Activated CD4-positive, alpha-beta T cell treated with anti-CD3 and anti-CD28 coated beads, Interleukin-2, amount 10 ng/mL, durations not matched to agents 24 days and 14 days (primary cell): ENCODE measurements at places on chromosomes 11 and 22. TPM values are rescaled to one million over a fixed set of nuclear protein-coding genes. Genes with fewer than 3 reads are reported as not detected.

GRCh38 chr22:27886843-27887151 lies 32.3 kb downstream of the PITPNB start:
- no peak for DNase-seq

The TRPC6 gene
- not detected in 2 replicates for total RNA-seq

DNA sequence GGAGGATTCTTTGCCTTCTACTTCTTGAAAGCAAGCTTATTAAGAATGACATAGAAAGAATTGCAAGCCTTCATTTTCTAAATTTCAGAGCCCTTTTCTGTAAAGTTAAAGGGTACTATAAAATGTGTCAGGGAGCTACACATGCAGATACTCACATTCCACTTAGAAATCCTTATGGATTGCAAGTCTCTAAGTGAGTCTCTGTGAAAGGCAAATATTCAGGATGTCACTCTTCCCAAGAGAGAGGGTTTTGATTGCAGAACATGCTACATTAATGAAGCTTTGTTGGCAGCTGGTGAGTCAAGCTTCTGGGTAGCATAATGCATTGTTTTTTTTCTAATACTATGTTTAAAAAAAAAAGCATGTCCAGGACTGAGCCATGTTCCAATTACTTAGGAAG lies 369.2 kb downstream of the DCDC1 start:
- DNase-seq: no peak

DNA sequence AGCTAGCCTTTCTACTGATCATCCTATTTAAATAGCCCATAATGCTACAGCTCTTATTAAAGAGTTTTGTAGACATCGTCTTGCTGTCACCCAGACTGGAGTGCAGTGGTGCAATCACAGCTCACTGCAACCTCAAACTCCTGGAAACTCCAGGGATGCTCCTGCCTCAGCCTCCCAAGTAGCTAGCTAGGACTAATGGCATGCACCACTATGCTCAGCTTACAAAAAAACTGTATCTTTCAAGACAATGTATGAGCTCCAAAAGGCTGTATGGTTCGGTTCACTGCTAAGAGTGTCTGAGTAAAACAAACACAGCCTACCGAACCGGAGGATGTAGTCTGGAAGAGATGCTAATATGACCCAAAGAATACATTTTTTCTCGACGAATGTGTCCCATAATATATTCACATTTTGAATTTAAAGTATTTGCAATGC lies 2.6 kb downstream of the TAF1D start:
- DNase-seq: peak; percentile 63

DNA sequence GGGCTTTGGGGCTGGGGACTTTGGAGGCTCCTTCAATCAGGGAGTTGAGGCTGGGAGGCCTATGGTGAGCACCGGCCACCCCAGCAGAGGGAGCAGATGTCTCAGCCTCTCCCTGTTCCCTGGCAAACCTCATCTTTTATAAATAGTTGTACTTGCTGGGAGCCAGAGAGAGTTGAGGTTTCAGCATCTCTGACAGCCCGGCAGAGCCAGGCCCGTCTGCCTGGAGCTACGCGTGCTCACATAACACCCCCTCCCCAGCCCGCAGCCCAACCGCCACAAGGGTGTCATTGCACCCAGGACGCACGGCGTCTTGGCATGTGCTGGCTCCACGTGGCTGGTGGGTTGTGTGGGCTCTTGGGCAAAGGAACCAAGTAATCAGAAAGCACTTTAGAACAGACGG lies 127.1 kb downstream of the CHST1 start:
- no peak for DNase-seq

GRCh38 chr11:121654843-121655536 lies 202.2 kb upstream of the SORL1-AS1 start:
- no peak for DNase-seq
